ENCODE measurements at places on chromosomes 16 and 17. TPM values are rescaled to one million over a fixed set of nuclear protein-coding genes. Genes with fewer than 3 reads are reported as not detected.

- DNase-seq = no peak
Observed at GRCh38 chr17:30915833-30916611, 5.7 kb upstream of the ADAP2 start.

- no peak for DNase-seq
Observed at GRCh38 chr17:58947824-58948223, 158.9 kb downstream of the TRIM37 start.

GRCh38 chr16:83212301-83212841 is 585.6 kb downstream of the CDH13 start:
- DNase-seq = no peak

GRCh38 chr17:6040504-6040903 is 29.7 kb upstream of the WSCD1 start:
- DNase-seq = no peak

DNA sequence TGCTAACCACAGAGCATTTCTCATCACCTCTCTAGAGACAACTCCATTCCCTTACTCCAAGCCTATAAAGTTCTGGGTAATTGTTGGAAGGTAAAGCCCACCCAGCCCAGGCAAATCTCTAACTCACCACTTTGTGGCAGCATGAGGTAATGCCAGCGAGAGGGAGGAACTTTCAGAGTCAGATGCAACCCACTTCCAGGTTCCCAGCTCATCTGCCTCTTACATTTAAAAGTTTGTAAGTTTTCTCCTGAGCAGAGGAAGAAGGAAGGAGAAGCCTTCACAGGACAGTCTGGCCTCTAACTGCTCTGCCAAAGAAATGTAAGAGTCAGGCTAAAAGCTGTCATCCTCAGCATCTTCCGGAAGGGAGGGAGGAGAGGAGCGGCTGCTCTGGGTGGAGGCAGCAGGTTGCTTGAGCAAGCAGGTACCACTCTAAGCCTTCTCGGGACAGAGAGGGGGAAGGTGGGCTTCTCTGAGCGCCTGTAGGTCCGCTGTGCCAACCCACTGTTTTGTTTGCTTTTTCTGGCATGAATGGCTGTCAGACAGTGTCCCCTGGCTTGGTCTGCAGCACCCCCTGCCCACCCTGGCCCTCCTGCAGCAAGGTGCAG is 1.0 kb downstream of the ZNF319 start:
- DNase-seq = peak; percentile 20

The NEUROD2 gene
- not detected for polyA plus RNA-seq

The G6PC1 gene
- not detected for polyA plus RNA-seq

The NDUFAB1 gene
- 257 TPM for polyA plus RNA-seq

DNA sequence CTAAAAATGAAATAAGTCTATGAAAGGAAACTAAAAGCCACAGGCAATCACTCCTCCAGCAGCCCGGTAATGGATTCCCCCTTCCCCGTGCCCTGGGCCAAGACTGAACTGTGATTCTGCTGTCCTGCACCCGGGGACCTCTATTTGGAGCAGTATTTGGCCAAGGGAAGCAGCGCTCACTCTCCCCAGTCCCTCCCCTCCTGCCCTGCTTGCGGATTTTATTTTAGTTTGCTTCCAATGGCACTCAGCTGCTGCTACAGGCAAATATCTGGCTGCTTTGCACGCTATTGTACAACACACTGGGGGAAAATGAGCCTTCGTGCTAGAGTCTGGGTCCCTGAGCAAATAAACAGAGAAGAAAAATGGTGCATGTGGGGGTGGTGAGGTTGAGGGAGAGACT is 975.7 kb upstream of the RBFOX1 start:
- DNase-seq = no peak

All from immature natural killer cell (primary cell).